ENCODE measurements at places on chromosomes 3 and 15.
A peak's percentile ranks its signal among the peaks of the same experiment; 100 is the strongest.

DNA sequence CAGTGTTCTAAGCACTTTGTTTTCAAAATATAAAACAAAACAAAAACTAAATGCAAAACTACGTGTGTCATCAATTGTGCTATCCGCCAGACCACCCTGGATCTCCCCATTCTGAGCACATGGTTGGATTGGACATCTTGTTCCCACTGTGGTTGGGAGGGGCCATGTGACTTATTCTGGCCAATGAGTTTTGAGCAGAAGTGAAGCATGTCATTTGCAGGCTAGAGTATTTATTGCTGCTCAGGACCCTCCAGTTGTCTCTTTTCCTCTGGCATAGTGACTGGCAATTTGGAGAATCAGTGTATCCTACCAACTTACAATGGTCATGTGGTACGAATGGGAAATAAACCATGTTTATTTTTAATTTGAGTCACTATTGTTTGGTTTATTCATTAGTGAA, 70.2 kb upstream of the ST8SIA2 start:
- DNase-seq: no peak

- DNase-seq: peak; percentile 99
These were observed 9.9 kb downstream of the AMOTL2 start for GRCh38 chr3:134364061-134364935.

- no peak for DNase-seq
These were observed 801 bp upstream of the CDAN1 start for GRCh38 chr15:42737529-42738328.

GRCh38 chr3:24154013-24154695, 209.1 kb downstream of the NR1D2 start:
- no peak for DNase-seq

DNA sequence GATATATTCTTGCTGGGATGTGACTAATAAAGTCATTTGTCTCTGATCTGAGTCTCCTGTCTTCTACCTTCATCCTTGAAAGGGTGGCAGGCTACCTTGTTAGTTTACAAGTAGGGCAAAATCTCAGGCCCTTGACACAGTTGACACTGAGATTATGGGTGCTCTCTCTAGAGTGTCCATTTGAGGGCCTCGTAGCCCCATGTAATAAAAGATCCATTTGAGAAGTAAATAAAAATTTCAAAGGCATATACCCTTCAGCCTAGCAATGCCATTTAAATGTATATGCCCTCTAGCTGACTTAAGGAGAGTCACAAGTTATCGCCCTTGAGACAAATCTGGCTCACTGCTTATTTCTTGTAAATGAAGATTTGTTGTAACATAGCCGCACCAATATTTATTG, 98.6 kb downstream of the TCF12 start:
- no peak for DNase-seq

GRCh38 chr15:33608714-33609113, 297.9 kb downstream of the RYR3 start:
- DNase-seq: no peak

GRCh38 chr3:23455084-23455483, 252.0 kb downstream of the UBE2E2 start:
- no peak for DNase-seq

GRCh38 chr15:27576576-27576975, 522.5 kb downstream of the OCA2 start:
- DNase-seq: no peak

- DNase-seq: no peak
These were observed 41.5 kb downstream of the CP start for GRCh38 chr3:149180057-149180573.

- DNase-seq: no peak
These were observed 49.3 kb upstream of the KCNAB1 start for GRCh38 chr3:156071031-156071430.

DNA sequence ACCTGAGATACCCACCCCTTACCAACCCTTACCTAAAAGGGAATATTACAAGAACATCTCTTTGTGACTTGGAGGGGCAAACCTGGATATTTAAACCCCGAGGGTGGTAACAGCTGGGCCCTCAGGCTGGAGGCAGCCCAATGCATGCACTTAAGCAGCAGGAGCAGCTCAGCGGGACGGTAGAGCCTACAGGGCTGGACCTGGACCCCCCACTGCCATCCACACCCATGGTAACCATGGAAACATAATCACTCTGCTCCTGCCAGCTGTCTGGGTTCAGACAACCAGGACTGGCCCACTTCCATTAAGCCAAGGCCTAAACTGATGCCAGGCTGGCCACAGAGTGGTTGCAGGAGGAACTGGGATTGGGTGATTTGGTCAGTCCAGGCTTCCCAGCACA, 52.8 kb downstream of the ETFA start:
- DNase-seq: no peak

GRCh38 chr15:32981536-32981935, 213.0 kb downstream of the FMN1 start:
- no peak for DNase-seq

DNA sequence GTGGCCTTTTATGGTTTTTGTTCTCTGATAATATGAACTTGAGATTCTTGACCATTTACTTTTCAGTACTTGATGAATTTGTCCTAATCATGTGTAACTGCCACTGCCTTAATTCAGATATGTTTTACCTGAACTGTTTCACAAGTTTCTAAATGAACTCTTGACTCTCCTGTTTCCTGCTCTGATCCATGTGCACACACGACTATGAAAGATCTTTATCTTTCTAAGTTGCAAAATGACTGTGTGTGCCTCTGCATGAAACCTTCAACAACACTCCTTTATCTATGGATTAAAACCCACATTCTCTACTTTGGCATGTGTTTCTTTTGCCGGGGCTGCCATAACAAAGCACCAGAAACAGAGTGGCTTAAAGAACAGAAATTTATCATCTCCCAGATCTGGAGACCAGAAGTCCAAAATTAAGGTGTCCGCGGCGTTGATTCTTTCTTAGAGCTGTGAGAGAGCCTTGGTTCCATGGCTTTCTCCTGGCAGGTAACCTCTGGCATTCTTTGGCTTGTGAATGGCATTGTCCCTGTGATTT, 275.0 kb downstream of the ADAMTSL3 start:
- no peak for DNase-seq

DNA sequence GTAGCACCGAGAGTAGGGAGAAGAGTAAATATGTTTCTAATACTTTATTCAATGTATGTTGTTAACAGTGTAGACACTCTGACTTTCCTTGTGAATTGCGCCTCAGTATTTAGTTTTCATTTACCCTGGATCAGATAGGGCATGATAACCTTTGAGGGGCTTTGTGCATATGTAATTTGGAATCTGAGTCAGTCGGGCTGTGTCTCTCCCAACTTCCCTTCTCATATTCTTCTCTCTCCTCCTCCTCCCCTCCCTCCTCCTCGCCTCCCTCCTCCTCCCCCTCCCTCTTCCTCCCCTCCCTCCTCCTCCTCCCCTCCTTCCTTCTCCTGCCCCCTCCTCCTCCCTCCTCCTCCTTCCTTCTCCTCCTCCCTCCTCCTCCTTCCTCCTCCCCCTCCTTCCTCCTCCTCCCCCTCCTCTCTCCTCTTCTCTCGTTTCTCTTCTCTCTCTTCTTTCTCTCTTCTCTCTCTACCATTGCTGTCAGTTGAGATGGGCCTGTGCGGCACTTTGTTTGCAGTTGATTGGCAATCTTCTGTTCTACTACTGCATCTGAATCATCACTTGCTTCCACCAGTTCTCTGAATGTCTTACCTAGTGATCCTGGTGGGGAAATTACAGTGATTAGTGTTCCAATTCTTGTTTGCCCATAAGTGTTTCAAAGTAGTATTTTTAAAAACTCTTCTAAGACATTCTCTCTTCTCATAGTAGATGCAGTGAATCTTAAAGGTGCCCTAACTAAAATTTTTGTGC, 162.3 kb downstream of the PGPEP1L start:
- DNase-seq: no peak

GRCh38 chr3:60333710-60334109, 917.5 kb downstream of the FHIT start:
- no peak for DNase-seq

GRCh38 chr3:33941804-33942203, 143.4 kb downstream of the PDCD6IP start:
- DNase-seq: no peak

DNA sequence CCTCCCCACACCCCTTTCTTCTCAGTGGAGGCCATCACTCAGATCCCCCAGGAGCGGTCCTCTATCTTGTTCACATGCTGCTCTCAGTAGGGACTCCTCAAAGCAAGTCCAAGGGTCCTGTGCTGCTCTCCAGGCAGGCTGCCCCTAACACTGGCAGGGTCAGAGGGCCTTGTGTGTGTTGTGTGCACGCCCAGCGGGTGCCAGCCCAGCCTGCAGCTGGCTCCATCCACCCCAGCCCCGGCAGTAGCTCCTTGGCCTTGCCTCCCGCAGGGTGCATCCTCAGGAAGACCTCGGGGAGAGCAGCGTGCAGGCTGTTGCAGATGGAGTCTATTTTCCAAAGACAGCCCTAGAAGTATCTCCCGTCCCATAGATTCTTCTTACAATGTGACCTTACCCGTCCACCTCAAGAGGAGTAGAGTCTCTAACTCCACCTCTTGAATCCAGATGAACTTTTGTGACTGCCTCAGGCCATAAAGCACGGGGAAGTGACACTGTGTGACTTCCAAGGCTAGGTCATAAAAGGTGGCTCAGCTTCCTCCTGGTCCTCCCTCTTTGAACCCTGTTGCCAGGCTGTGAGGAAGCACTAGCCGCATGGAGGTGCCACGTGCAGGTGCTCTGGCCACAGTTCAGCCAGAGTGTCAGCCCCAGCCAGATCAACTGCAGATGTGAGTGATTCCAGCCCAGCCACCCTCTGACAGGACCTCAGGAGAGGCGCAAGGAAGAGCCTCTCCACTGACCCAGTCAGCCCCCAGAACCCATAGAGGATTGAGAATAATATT, 531.6 kb downstream of the SHQ1 start:
- DNase-seq: no peak

- DNase-seq: no peak
These were observed 13.5 kb upstream of the DUSP7 start for GRCh38 chr3:52069855-52070254.

GRCh38 chr15:99474909-99475753, 90.7 kb upstream of the MEF2A start:
- DNase-seq: no peak

DNA sequence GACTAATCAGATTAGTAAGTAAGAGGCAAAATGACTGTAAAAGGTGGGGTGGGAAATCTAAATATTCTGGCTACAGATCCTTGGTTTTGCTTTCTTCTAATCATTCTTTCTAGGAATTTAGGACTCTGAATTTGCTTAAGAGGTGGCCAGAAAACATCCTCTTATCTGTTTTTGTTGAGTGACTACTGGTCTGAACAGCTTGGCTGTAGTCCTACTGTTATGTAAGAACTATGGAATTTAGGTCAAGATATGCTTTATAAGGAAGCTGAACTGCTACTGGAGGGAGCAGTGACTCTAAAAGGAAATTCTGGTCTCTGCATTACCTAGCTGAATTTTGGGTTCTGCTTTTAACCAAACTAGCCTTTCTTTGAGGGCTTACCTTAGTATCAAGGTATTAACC, 33.5 kb upstream of the CSPG5 start:
- DNase-seq: no peak

DNA sequence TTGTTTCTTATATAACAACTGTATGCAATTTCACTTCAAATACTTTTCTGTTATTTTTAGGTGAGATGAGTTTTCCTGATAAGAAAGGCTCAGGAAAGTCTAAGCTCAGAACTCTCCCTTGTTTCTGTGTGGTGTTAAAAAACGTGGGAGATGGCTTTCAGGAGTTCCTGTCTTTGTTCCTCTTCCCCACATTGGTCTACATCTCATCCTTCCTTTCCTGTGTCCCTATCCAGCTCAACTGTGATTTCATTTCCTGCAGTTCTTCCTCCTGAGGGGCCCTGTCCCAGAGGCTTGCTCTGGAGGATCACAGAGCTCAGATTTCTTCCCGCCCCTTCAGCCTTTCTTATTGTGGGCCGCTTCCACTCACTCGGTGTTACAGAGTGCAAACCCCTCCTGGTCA, 11.2 kb downstream of the SEC13 start:
- DNase-seq: no peak

DNA sequence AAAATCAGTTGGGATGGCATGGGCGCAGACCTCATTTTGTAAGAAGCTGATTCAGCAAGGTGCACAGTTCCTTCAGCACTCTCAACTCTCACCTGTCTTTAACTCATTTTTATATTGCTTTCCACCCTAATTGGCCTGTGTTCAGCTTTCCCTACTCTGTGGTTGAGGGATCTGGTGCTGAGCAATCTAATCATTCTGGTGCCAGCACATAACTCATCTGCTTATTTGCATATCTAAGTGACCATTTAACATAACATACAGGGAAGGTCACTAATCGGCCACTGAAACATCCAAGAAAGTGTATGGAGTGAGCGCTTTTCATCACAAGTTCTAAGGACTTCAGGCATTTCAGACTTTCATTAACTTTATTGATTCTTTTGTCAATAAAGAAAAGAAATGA, 303.4 kb upstream of the ROPN1 start:
- no peak for DNase-seq

GRCh38 chr3:144477593-144477992, 506.0 kb downstream of the DIPK2A start:
- no peak for DNase-seq

GRCh38 chr3:48039487-48040190, 23.4 kb upstream of the MAP4 start:
- DNase-seq: no peak
